ENCODE measurements at places on chromosomes 4 and X. TPM values are rescaled to one million over a fixed set of nuclear protein-coding genes. Genes with fewer than 3 reads are reported as not detected.

GRCh38 chr4:105277702-105278101, 131.0 kb downstream of the TET2 start:
- H3K4me3 ChIP-seq = no peak overlapping the region
- H3K27ac ChIP-seq = no peak overlapping the region
- DNase-seq = no peak
- H3K4me1 ChIP-seq = no peaks in the 10 kb centered on the region
- no peaks in the 10 kb centered on the region for H3K27me3 ChIP-seq

GRCh38 chr4:39446842-39447573, 11.7 kb downstream of the RPL9 start:
- H3K36me3 ChIP-seq = peaks cover 17% of the 10 kb centered on the region
- DNase-seq = peak; percentile 90

DNA sequence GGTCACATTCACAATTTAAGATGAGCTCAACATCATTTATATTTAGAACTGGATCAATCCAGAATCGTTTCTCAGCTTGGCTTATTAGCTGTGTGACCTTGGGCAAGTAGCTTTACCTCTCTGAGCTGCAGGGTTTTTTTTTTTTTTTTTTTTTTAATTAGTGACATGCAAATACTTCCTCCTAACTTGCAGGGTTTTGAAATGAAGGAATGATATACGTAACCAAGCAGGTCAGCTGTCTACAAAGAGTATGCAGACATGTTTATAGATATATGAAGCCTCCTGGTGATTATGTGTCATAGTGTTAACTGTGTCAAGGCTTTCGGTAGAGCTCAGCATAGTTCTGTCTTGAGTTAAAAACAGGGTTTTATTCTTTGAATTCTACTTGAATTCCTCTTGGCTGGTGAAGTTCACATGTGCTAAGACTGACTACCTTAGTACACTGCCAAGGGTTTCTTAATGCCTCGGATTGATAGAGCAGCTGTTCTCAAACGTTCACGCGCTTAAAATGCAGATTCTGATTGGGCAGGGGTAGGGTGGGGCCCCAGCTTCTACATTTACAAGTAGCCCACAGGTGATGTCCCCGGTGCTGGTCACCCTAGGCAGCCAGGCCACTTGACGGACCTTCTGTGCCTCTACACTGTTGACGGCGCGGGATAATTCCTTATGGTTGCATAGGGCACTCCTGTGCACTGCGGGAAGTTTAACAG, 654 bp upstream of the STS start:
- DNase-seq = peak; percentile 45
- H3K27me3 ChIP-seq = no peaks in the 10 kb centered on the region
- H3K27ac ChIP-seq = peak overlapping the region; percentile 94
- H3K4me1 ChIP-seq = peaks cover 31% of the 10 kb centered on the region
- H3K4me3 ChIP-seq = peak overlapping the region; percentile 95
- H3K36me3 ChIP-seq = no peaks in the 10 kb centered on the region

- H3K36me3 ChIP-seq = peaks cover 55% of the 10 kb centered on the region
- no peaks in the 10 kb centered on the region for H3K4me1 ChIP-seq
- no peaks in the 10 kb centered on the region for H3K27me3 ChIP-seq
- H3K27ac ChIP-seq = no peak overlapping the region
- DNase-seq = no peak
Observed at GRCh38 chrX:53244610-53245009, 19.6 kb upstream of the KDM5C start.

Gene HHIP
- total RNA-seq = 33.0 TPM

- H3K4me3 ChIP-seq = no peak overlapping the region
- H3K27ac ChIP-seq = no peak overlapping the region
- no peaks in the 10 kb centered on the region for H3K27me3 ChIP-seq
- H3K4me1 ChIP-seq = no peaks in the 10 kb centered on the region
Observed at GRCh38 chrX:54945224-54945623, 24.6 kb downstream of the TRO start.

DNA sequence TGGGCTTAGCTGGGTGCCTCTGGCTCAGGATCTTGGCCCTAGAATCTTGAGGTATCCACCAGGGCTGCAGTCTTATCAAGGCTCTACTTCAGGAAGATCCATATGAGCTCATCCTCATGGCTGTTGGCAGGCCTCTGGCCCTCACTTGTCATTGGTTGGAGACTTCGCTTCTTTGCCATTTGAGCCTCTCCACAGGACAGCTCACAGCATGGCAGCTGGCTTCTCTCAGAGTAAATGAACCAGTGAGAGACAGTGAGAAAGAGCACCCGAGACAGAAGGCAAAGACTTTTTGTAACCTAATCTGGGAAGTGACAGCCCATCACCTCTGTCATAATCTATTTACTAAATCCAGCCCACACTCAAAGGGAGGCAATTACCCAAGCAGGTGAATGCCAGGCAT, 236.8 kb downstream of the GPAT3 start:
- no peak overlapping the region for H3K27ac ChIP-seq
- DNase-seq = no peak
- no peaks in the 10 kb centered on the region for H3K27me3 ChIP-seq
- H3K4me1 ChIP-seq = no peaks in the 10 kb centered on the region
- no peak overlapping the region for H3K4me3 ChIP-seq

DNA sequence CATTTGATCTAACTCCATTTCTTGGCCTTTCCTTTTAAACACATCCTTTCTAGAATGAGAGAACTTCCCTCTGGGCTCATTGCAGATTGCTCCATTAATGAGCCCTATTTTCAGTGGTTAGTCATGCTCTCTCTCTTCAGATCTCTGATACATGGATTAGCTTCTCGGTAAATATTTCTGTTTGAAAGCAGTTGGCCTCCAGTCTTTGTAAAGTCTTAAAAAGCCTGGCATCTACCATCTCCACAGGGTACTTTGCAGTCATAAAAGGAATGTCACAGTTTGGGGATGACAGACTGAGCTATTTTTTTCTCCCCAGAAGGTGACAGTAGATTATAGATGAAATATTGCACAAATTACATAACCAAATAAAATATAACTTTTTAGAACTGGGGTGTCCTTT, 72.7 kb downstream of the UNC5C start:
- no peaks in the 10 kb centered on the region for H3K36me3 ChIP-seq
- H3K4me1 ChIP-seq = no peaks in the 10 kb centered on the region
- no peaks in the 10 kb centered on the region for H3K27me3 ChIP-seq
- no peak overlapping the region for H3K27ac ChIP-seq

DNA sequence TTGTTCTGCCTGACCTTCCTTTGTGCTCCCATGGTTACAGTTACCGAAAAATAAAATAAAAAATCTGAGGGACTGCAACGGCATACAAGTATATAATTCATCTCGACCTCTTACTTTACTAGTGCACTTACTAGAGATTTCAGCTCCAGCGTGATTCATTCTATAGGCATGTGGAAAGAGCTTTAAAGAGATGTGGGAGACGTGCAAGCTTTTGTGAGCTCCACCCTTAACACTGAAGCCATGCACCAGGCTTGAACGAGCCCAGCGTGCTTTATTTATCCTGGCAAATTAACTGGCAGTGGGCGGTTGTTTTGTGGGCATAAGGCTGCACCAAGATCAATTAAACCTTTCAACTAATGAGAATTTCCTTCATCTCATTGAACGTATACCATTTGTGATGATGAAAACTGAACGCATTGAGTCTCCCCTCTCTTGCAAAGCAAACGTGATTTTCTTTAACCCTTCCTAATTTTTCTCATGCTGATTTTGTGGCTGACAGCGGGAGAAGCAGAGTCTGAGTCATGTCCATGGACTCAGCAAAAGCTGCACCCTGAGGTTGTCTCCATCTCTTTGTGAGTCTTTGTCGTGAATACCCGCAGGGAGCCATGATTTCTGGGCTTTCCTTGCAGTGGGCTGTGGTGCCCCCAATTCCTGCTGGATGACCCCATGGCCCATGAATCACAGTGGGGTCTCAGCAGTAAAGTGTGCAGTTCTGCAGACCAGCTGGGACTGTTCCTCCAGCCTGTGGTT, 60.1 kb downstream of the MXRA5 start:
- no peak overlapping the region for H3K4me3 ChIP-seq
- H3K4me1 ChIP-seq = no peaks in the 10 kb centered on the region

DNA sequence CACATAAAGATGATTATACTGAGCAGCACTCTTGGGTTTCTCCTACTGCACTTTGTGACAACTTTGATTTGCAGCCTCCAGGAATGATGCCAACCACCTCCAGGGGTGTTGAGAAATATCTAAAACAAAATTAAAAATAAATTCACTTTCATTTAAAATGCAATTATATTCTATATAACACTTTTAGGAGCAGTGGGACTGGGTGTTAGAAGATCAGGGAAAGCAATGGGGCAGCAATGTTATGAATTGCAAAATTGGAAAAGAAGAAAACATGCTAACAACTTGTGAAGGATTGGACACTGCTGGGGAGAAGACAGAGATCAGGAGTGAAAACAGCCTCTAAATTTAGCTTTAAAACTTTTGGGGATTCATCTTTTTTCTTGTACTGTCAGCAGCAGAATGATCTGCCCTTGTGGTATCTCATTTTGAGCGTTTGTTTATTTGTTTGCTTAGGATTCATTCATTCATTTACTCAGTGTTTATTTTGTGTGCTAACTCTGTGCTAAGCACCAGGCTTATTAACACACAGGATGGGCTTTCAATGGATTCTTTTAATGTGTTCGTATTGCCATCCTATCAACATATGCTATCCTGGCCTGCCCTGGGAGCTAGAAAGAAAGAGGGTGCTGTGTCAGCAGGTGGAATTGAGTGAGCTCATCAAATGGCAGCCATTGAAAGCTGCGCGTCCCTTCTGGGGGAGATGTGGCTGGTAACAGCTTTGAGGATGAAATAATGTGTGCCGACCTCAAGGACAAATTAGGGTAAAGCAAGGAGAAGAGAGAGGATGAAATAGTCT, 96.5 kb downstream of the FRMPD4 start:
- H3K27ac ChIP-seq = no peak overlapping the region
- H3K27me3 ChIP-seq = no peaks in the 10 kb centered on the region
- no peaks in the 10 kb centered on the region for H3K36me3 ChIP-seq
- no peak for DNase-seq
- no peaks in the 10 kb centered on the region for H3K4me1 ChIP-seq
- no peak overlapping the region for H3K4me3 ChIP-seq

Gene C4orf51
- total RNA-seq = not detected

GRCh38 chrX:119094819-119095218, 22.0 kb downstream of the CT47C1 start:
- no peak overlapping the region for H3K4me3 ChIP-seq
- no peaks in the 10 kb centered on the region for H3K36me3 ChIP-seq
- H3K27ac ChIP-seq = no peak overlapping the region
- H3K27me3 ChIP-seq = no peaks in the 10 kb centered on the region
- no peak for DNase-seq
- H3K4me1 ChIP-seq = no peaks in the 10 kb centered on the region

Gene SEPSECS
- 33.0 TPM for total RNA-seq

DNA sequence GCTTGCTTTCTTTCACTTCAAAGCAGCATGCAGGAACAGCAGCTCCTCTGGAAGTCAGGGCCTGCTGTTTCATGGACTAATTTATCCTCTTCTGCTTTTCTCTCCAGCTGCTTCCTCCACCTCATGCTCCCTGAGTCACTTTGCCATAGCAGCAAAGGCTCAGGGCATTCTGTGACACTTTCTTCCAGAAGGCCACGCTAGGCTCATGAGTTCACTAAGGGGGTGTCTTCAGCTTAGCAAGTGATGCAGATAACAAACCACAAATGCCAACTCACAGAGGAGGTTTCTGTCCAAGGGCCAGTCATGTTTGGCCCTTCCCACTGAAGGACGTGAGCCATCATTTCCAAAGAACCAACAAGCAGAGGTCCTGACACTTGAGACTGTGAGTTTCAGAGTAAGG, 200.2 kb downstream of the ADGRA3 start:
- H3K4me3 ChIP-seq = no peak overlapping the region
- no peak overlapping the region for H3K27ac ChIP-seq
- DNase-seq = no peak
- no peaks in the 10 kb centered on the region for H3K36me3 ChIP-seq

DNA sequence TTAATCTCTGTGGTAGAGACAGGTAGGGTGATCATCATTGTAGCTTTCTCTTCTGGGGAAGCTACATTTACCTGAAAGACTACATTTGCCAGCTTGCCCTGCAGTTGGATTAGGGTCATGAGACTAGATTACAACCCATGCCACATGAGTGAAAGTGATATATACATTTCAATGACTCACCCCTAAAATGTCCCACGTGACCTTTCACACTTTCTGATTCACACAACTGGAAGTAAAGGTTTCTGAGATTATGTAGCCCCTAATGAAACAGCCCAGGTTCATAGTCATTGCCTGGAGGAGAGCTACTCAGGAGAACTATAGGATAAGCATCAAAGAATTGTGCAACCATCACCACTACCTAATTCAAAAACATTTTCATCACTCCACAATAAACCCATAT, 17.8 kb downstream of the PDCL2 start:
- H3K36me3 ChIP-seq = no peaks in the 10 kb centered on the region
- no peak overlapping the region for H3K27ac ChIP-seq
- H3K4me1 ChIP-seq = no peaks in the 10 kb centered on the region
- DNase-seq = no peak

GRCh38 chr4:10058371-10058770, 37.1 kb upstream of the SLC2A9 start:
- H3K36me3 ChIP-seq = no peaks in the 10 kb centered on the region
- no peaks in the 10 kb centered on the region for H3K4me1 ChIP-seq
- no peak overlapping the region for H3K27ac ChIP-seq

- no peak overlapping the region for H3K4me3 ChIP-seq
- peaks cover 30% of the 10 kb centered on the region for H3K4me1 ChIP-seq
- H3K27me3 ChIP-seq = no peaks in the 10 kb centered on the region
- H3K27ac ChIP-seq = no peak overlapping the region
- no peak for DNase-seq
- H3K36me3 ChIP-seq = no peaks in the 10 kb centered on the region
Observed at GRCh38 chr4:38233727-38234480, 273.7 kb downstream of the PTTG2 start.

DNA sequence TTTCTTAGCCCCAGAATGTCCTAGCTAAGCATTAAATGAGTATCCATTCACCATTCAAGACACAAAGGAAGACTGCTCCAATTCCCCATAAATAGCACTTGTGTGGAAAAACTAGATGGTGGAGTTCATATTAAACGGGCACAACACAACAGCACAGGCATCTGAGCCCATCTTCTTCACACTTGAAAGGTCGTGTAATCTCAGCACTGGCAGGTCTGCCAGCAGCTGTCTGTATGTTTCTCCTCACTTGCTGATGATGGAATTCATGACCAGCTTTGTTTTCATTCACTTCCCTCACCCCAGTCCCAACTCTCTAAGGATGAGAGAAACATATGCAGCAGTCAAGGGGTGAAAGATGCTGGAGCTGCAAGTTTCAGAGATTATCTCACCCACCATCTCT, 148.7 kb downstream of the AFAP1 start:
- H3K4me1 ChIP-seq = no peaks in the 10 kb centered on the region
- H3K27me3 ChIP-seq = no peaks in the 10 kb centered on the region
- no peak for DNase-seq
- no peak overlapping the region for H3K4me3 ChIP-seq

- no peaks in the 10 kb centered on the region for H3K36me3 ChIP-seq
- no peak overlapping the region for H3K27ac ChIP-seq
- DNase-seq = peak; percentile 10
- no peaks in the 10 kb centered on the region for H3K4me1 ChIP-seq
Observed at GRCh38 chr4:182679533-182679932, 237.7 kb downstream of the DCTD start.

- no peak for DNase-seq
- H3K36me3 ChIP-seq = peaks cover 5% of the 10 kb centered on the region
- H3K4me3 ChIP-seq = no peak overlapping the region
- no peaks in the 10 kb centered on the region for H3K27me3 ChIP-seq
Observed at GRCh38 chr4:3338321-3338838, 45.6 kb downstream of the RGS12 start.

Gene VEGFC
- total RNA-seq = not detected

- H3K4me3 ChIP-seq = peak overlapping the region; percentile 44
- peak; percentile 76 for DNase-seq
- no peak overlapping the region for H3K27ac ChIP-seq
- H3K27me3 ChIP-seq = no peaks in the 10 kb centered on the region
- H3K4me1 ChIP-seq = peaks cover 7% of the 10 kb centered on the region
Observed at GRCh38 chr4:3047464-3048286, 26.7 kb downstream of the HTT-AS start.
